ENCODE measurements at places on chromosomes 6 and 20.
A peak's percentile ranks its signal among the peaks of the same experiment; 100 is the strongest.

GRCh38 chr6:125754566-125754965 lies 5.1 kb downstream of the HEY2 start:
- no peak for DNase-seq

DNA sequence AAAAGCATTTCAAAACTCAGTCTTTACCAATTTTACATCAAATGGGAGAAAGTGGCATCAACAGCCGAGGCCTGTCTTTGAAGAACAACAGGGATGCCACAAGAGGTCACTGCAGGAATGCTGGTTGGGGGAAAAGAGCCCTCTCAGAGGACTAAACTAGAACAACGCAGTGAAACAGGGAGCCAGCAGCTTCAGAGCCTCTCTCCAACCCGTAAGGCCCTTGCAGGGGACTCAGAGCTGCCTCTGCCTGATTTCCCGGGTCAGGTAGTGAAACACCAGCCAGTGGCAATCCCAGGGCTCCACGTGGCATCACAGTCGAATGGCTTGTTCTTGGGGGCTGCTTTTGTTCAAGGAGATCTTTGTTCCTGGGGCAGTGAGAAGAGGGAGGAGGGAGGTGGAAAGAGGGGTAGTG lies 55.0 kb upstream of the KCNK16 start:
- peak; percentile 10 for DNase-seq

GRCh38 chr6:120211955-120212792 lies 862.6 kb upstream of the MAN1A1 start:
- no peak for DNase-seq

GRCh38 chr20:64065974-64066343 lies 3.0 kb downstream of the TCEA2 start:
- DNase-seq: peak; percentile 72

- DNase-seq: no peak
Observed at GRCh38 chr6:158737710-158738615, 81.2 kb downstream of the EZR start.

GRCh38 chr6:132192631-132193030 lies 208.6 kb downstream of the MOXD1 start:
- no peak for DNase-seq

- DNase-seq: no peak
Observed at GRCh38 chr6:87656857-87657256, 45.2 kb downstream of the AKIRIN2 start.

- DNase-seq: no peak
Observed at GRCh38 chr6:143125455-143125854, 64.8 kb downstream of the AIG1 start.

DNA sequence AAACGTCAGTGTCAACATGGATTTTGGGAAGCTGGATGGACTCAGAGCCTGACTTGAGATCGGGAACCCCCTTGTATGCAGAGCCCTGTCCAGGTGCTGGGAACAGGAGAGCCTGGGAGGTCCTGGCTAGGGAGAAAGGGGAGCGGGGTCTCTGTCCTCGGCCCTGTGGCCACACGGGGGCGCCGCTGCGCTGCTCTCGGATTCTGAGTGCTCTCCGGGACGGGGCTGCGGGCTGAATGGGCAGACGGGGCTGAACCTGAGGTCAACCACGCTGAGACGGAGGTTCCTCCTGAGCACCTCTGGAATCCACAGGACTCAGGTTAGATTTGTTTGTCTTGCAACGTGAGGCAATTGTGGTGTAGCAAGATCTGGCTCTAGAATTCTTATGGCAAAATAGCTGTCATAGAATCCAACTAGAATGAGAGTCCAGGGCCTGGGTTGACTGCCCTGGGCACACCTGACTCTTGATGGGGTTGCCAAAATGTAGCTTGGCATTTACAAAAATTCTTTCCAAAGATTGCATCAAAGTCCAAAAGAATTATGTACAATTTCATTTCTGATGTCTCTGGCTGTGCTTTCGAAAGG lies 20.6 kb upstream of the HLA-F start:
- peak; percentile 91 for DNase-seq

DNA sequence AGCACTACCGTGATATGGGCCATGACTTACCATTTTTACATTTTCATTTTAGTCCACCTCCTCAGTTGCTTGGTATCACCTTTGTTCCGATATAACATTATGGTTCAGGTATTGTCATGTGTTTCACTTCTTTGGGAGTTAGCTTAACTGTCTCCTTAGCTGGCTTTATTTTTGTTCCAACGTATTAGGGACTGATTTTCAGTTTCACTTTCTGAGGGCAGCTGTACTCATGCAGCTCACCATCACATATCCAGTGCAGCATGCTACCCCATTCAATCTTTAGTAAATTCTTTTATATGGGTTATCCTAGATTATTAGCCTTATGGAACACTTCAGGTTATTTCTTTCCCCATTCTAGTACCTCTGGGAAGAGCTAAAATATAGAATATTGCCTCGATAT lies 362.2 kb upstream of the IRAK1BP1 start:
- no peak for DNase-seq

DNA sequence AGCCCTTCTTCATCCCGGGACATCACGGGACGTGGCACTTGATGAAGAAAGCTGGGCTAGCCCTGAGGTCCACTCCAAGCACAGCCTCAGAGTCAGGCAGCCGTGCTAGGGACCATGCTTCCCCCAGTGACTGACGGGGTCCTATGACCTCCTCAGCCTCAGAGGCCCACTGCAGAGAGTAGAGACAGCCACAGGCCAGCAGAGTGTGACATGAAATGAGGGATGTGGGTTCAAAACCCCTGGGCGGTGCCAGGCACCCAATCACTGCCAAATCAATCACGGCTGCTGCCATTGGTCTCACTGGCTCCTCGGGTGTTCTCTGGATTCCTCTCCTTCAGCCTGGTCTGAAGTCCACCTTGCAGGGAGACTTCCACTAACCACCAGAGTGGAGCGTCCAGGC lies 197.7 kb upstream of the CDH4 start:
- DNase-seq: no peak

- DNase-seq: no peak
Observed at GRCh38 chr6:151088599-151088935, 151.2 kb upstream of the AKAP12 start.

DNA sequence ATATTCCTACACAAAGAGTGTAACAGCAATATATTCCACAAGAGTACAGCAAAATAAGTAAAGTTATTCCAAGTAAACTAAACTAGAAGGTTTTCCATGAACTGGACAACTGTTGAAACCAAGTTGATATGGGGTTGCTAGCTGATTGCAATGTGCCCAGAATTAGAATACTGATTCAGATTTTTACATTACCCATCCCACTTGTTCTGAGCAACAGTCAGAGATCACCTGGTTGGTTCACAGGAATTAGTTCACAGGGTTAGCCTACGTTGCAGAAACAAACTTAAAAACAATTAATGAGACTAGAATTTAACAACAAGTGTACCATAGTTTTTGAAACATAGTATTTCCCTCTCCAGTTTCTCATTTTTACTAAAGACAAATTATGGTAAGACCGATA lies 49.1 kb downstream of the CEP85L start:
- DNase-seq: no peak

GRCh38 chr6:71478834-71479541 lies 190.4 kb downstream of the OGFRL1 start:
- no peak for DNase-seq

GRCh38 chr6:154602296-154602695 lies 91.8 kb upstream of the CNKSR3 start:
- no peak for DNase-seq

DNA sequence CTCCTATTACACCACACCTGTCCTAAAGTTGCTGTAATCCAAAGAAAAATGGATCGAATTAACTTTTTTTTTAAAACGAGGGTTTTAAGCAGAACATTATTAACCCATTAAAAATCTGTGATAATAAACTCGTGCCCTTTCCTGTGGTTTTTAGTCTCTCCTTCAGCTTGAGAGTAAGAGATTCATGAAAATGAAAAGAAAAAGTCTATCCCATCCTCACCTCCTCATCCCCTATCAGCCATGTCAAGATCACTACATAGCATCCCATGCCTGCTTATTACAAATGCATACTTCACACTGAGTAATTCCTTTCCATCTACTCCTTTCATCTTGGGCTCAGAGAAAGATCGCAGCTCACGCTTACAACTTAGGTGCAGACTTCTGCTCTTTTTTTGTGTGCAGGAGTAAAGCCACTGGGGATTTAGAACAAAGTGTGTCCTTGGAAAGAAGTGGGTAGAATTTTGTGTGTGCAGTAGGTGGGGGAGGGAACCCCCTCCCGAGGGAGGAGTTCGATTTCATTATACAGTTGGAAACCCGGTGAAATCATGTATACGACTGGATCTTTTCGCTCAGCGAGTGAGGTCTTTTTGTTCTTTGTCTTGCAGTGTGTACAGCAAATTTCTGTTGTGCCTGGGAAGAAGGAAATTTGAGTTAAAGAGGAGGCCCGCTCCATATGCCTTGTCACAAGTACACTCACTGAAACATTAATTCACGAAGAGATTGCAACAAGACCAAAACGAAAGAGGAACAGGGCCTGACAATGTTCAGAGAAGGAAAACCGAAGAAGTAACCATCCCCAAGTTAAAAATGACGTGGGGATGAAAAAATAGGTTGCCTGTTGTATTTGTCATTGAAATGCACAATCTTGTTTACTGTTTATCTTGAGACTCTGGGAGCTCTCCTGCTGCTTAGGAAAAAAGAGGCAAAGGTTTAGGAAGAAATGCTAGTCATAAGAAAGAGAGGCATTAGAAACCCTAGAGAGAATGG lies 146.5 kb upstream of the ZNF217 start:
- DNase-seq: peak; percentile 18

- peak; percentile 64 for DNase-seq
Observed at GRCh38 chr6:44297063-44298038, 15.8 kb downstream of the AARS2 start.

DNA sequence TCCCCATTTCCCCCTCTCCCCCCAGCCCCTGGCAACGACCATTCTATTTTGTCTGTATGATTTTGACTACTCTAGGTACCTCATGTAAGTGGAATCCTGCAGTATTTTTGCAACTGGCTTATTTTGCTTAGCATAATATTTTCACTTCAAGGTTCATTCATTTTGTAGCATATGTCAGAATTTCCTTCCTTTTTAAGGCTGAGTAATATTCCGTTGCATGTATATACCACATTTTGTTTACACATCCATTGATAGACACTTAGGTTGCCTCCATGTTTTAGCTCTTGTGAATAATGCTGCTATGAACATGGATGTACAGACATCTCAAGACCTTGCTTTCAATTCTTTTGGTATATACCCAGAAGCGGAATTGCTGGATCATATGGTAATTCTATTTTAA lies 1.4 kb upstream of the UQCC2 start:
- no peak for DNase-seq

DNA sequence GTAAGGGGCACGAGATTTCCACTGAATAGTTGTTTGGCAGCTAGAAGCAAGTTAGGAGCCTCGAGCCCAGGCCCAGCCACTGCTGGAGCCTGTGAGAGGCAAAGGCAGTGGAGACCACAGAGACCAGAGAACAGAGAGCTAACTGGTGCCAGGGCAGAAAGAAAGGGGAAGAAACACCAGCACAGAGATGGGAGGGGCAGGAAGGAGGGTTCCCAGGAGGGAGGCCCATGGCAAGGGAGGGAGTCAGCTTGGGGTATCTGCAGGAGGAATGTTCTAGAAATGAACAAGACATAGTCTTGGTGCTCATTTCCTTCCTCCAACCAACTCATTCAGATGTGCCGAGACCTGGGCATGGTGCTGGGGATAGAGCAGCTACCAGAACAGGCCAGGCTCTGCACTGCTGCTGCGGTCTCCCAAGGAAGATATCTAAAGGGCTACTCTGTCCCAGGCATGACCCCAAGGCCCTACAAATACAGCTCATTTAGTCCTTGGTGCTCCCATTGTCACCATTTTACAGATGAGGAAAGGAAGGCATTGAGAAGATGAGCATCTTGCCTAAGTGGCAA lies 10.7 kb downstream of the ANGPT4 start:
- no peak for DNase-seq

Measured in activated naive CD8-positive, alpha-beta T cell treated with anti-CD3 and anti-CD28 coated beads, Interleukin-2, amount 50 U/mL, for 24 hours (primary cell).